Esophagus muscularis mucosa (tissue), 4 donors: ENCODE measurements at places on chromosomes 6 and 20. TPM values are rescaled to one million over a fixed set of nuclear protein-coding genes. Genes with fewer than 3 reads are reported as not detected.

The TP53RK gene
- 22.2 TPM for total RNA-seq

The CNR1 gene
- total RNA-seq: 7.1 TPM

The PAX1 gene
- total RNA-seq: not detected

The RSPH4A gene
- total RNA-seq: 0.50 TPM

The AVP gene
- not detected for total RNA-seq
